ENCODE measurements at places on chromosomes 1 and 21.
A peak's percentile ranks its signal among the peaks of the same experiment; 100 is the strongest.

GRCh38 chr1:95352767-95353166, 118.8 kb downstream of the RWDD3 start:
- no peak for DNase-seq

GRCh38 chr1:83017276-83017675, 981.7 kb downstream of the TTLL7 start:
- no peak for DNase-seq

GRCh38 chr21:24869862-24870261, 737.4 kb downstream of the MRPL39 start:
- DNase-seq: no peak

DNA sequence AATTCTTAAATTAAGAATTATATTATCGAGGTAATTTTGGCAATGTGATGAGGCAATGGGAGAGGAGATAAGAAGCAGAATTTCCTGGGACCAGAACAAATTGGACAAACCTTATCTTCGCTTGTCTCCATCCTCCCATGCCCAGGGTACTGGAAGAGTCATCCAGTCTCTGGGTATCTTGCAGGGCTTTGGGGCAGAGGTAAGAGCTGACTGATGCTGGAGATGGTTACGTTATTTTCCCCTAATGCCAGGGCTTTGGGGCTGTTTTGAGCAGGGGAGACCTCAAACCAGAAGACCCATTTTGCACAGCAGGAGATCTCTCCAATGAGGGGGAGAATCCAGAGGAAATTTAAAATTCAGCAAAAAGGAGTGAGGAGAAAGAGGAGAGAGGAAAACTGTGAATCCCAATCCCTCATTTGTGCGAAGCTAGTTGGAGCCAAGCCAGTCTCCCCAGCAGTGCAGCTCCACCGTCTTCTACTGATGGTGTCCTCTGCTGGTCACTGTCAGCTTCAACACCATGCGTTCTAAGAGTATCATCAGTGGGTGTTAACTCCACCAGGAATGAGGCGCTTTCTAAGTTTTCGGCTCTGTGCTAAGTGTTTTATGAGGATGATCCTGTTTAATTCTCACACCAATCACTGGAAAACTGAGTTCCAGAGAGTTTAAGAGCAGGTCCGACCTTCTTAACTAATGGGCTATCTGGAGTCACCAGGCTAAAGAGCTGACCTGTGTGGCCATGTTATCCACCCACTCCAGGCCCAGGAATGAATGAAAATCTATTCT, 86.8 kb upstream of the CD34 start:
- DNase-seq: peak; percentile 62

- DNase-seq: no peak
Observed at GRCh38 chr1:154154534-154155191, at the start of gene NUP210L. TSS of gene NUP210L (minus strand) at chr1:154155073.

Data from GM10248 (cell line).